ENCODE measurements at places on chromosomes 12 and 14.

GRCh38 chr12:7749442-7749841, 2.3 kb upstream of the CLEC4C start:
- no peak for DNase-seq

- DNase-seq, result no peak
These were observed 91.6 kb downstream of the HELB start for GRCh38 chr12:66393890-66394289.

DNA sequence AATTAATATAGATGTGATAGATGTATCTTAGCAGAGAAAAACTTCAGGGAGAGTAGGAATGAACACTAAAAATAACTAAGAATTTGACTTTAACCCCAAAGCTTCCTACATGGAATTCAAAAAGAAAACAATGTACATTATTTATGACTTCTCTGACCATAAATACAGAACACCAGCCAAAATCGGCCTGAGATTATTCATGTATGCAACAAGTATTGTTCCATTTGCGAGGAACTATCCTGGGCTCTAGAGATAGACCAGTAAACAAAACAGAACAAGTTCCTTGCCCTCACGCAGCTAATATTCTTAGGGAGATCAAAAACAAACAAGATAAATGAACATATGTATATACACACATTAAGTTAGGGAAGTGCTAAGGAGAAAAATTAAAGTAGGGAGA, 432.3 kb upstream of the SOX5 start:
- no peak for DNase-seq

- peak; percentile 4 for DNase-seq
These were observed 143.0 kb downstream of the TMTC1 start for GRCh38 chr12:29640589-29641345.

GRCh38 chr14:96484399-96484798, 17.8 kb upstream of the PAPOLA start:
- DNase-seq, result no peak

- no peak for DNase-seq
These were observed 55.2 kb downstream of the SEL1L start for GRCh38 chr14:81478446-81478845.

DNA sequence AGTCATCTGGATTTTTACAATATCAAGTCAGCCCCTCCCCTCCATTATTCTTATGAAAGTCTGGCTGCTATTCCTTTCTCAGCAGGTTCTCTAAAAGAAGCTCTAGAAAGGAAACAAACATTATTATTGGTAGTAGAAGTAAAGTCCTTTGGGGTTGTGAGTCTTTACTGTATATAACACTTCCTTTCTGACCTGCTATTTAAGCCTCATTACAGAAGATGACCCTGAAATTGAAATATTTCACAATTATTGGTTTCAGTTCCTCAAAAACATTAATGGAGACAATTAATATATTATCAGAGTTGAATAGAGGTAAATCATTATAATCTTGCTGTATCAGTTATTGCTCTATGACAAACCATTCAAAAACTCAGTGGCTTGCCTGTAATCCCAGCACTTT, 19.3 kb downstream of the PLEKHA5 start:
- DNase-seq, result no peak

GRCh38 chr14:20440882-20441281, 4.9 kb upstream of the KLHL33 start:
- no peak for DNase-seq

DNA sequence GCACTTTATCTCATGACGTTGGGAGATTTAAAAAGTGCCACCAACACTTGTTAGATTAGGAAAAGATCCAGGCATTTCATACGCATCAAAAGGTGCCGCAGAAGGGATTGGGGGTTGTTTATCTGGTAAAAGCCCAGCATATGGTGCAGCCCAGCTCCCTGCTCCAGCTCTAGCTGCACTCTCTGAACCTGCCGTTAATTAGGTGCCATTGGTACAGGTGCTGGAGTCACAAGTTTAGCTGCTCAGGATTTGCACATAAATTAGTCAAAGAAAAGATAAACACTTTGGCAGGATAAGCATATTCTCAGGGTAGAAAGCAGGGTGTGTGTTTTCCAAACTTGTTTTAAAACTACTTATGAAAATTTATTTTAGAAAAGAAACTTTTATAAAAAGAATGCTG, 932.6 kb upstream of the TMEM132C start:
- DNase-seq, result no peak

- no peak for DNase-seq
These were observed 89.0 kb downstream of the PTPRR start for GRCh38 chr12:70831543-70831942.

DNA sequence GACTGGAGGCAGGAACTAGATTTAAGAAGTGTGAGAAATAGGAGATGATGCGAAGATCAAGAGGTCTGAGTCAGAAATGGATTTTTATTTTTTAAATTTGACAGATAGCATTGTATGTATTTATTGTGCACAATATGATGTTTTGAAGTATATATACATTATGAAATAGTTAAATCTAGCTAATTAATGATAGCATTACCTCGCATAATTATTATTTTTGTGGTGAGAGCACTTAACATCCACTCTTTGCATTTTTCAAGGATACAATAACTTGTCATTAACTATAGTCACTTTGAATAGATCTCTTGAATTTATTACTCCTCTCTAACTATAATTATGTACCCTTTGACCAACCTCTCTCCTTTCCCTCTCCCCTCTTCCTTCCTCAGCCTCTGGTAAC, 3.7 kb downstream of the SMOC1 start:
- DNase-seq, result no peak

GRCh38 chr12:42504049-42504448, 85.5 kb downstream of the PRICKLE1 start:
- DNase-seq, result peak; percentile 32

DNA sequence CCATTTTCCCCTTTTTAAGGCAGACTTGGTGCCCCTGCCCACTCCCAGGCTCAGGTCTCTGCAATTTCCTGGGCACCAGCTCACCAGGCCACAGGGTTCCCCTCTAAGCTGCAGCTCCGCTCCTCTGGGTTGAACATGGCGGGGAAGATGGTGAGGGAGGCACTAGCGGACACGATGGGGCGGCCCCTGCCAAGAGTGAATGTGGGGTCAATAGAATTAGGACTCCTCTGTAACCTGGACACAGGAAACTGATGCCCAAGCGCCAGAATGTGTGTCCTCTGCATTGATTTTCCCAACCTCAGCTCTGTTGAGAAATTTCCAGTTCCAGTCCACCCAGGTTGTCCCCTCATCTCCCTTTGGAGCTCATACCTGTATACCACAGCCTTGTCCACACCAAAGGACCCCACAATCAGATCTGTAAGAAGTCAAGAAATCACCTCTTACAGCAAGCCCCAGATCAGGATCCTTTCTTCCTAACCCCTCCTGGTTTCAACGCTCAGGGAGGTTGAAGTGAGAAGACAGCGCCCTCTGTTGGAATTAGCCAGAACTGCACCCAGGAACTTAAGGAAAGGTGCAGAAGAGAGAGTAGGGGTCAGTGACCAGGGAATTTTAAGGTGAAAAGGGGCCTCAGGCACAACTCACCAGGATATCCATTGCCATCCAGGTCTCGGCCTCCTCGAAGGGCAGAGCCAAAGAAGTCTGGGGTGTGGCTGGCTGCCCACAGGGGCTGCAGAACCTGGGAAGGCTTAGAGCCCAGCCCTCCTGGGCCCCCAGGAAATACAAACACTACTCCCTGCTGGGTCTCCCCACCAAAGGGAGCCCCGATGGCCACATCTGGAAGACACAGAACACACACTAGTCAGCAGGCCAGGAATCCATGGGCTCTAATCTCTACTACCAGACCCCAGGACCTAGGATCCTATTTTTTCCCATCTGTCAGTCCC, 14.7 kb downstream of the ITGA5 start:
- DNase-seq, result peak; percentile 57

- no peak for DNase-seq
These were observed 76.5 kb downstream of the SNAPC1 start for GRCh38 chr14:61838661-61839245.

GRCh38 chr12:80862531-80862930, 75.2 kb downstream of the LIN7A start:
- peak; percentile 32 for DNase-seq

GRCh38 chr12:40499856-40500255, 192.4 kb upstream of the CNTN1 start:
- DNase-seq, result no peak

DNA sequence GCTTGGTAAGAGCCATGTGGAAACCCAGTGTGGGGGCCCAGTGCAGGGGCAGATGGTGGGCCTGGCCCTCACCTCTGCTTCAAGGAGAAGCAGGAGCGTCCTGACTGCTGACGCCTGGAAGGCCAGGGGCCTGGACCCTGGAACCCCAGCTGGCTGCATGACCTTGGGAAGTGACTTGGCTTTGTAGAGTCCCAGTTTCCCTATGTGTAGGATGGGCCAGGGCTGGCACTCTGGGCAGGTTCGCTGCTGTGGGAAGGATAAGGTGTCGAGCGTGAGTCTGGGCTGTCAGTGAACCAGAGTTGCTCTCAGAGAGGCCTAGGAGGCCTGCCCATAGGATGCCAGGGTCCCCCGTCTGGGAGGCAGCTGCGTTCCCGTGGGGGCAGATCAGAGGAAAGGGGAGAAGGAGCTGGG, 43.2 kb downstream of the TRAFD1 start:
- DNase-seq, result no peak

DNA sequence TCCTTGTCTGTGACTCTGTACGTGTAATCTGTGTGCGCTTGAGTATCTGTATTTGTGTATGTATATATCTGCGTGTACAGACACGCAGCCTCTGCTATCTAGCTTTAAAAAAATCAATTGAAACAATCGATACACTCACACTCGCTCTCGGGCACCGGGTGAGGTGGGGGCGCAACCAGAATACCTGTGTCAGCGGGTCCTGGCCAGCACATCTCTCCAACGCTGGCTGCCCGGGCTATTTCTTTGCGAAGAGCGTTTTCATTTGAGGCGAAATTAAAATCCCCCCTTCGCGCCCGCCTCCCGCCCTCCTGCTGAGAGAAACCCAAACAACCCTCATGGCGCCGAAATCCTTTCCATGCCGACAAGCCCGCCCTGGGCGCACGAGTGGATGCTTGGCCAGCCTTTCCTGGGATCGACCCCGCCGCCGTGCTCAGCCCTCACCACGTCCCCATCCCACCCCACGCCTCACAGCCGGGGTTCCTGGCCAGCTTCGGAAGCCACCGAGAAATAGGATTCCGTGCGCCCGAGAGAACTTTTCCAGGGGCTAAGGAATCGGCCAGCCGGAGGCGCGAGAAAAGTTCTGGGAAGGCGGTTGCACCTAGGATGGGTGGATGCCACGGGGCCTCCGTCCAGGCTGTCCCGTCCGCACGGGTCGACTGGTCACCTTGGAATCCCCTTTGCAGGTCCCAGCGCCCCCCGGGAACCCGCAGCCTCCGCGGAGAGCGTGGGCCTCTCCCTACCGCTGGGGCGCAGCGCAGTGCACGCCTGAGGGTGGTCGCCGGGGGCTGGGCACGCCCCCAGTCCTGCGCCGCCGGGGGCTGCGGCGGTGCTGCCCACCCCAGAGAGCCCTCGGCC, 1.0 kb downstream of the ZDHHC22 start:
- DNase-seq, result no peak

DNA sequence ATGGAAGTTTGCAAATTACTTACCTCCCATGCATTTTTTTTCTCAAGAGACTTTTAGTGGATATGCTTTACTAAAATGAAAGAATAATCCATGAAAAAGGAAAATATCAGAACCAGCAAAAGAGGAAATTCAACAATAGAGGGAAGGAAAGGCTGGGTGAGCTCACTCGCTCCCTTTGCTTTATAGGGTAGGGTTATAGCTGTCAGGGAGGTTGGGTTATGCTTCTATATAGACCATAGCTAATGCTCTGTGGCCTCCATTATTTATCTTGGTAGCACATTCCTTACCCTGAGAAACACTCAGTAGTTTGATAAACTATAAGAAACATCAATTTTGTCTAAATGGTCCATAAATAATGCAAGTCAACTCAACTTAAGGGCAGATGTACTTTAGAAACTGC, 215.9 kb upstream of the FAR2 start:
- no peak for DNase-seq

DNA sequence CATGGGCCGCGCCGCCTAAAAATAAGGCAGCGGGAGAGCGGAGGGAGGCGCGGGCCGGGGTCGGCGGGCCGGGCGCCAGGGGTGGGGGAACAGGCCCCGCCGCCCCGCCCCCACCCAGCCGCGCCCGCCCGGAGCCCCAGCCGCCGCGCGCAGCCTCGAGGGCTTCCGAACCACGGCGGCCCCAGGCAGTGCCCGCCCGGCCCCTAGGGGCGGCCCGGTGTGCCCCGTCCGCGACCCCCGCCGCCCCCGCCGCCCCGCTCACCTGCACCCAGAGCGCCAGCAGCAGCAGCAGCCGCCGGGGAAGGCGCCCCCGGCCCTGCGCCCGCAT, 519 bp downstream of the JAG2 start:
- DNase-seq, result no peak

DNA sequence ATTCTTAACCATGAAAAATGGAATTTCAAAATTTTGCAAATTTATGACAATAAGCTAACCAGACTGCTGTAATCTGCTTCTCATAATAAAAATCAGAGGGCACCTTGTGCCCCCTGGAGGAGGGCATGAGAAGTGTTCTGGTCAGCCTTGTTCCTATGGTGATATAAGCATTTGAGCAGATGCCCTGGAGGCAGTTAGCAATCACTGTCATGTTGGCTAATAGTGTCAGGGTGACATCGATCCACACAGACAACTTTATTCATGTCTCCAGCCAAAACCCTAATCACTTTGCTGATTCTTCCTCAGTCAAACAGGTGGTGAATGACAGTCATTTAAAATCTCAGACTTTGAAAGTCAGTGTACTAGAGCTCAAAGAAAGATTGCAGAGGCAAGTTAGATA, 943.0 kb downstream of the GALC start:
- DNase-seq, result peak; percentile 45

DNA sequence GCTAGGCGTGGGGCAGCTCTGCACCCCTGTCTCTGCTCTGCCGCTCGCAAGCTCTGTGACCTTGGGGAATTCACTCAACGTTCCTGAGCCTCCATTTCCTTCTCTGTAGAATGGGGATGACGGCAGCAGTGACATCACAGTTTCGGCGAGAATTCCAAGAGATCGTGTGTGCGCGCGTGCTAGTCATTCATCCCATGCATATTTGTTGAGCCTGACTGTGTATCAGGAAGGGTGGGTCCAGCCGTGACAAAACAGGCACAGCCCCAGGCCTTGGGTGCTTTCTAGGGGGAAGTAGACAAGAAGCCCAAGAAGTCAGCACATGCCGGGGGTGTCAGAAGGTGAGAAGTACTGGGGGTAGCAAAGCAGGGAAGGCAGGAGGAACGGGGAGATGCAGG, 145.6 kb upstream of the NCOR2 start:
- no peak for DNase-seq

DNA sequence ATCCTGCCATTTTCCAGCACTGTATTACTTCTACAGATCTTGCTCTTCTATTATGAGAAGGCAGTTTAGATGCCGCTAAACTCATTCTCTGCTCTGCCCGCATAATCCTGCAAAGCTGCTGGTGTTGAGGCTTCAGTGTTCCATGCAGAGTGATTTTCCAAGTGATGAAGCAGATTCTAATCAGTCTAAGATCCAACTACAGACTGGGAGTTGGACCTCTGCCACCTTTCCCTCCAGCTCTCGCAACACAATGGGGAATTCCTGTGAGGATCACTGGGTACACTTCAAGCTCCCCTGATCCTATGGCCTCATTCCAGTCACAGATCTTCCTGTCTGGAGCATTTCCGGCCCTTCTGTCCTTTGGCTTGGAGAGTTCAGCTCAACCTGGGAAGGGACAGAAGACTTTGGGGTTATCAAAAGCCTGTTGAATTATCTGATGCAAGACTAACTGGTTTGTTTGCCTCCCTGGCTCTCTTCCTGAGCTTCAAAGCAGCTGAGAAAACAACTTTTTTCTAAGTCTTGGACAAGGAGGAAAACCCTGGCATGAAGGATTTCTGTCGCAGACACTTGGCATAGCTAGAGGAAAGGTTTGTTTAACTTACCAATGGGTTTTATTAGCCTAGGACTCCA, 333.9 kb downstream of the ZFP36L1 start:
- DNase-seq, result peak; percentile 84

GRCh38 chr12:113587720-113588119, 116.0 kb upstream of the LHX5 start:
- no peak for DNase-seq
